GM18507 (cell line): ENCODE measurements at places on chromosomes 2 and 18.

DNA sequence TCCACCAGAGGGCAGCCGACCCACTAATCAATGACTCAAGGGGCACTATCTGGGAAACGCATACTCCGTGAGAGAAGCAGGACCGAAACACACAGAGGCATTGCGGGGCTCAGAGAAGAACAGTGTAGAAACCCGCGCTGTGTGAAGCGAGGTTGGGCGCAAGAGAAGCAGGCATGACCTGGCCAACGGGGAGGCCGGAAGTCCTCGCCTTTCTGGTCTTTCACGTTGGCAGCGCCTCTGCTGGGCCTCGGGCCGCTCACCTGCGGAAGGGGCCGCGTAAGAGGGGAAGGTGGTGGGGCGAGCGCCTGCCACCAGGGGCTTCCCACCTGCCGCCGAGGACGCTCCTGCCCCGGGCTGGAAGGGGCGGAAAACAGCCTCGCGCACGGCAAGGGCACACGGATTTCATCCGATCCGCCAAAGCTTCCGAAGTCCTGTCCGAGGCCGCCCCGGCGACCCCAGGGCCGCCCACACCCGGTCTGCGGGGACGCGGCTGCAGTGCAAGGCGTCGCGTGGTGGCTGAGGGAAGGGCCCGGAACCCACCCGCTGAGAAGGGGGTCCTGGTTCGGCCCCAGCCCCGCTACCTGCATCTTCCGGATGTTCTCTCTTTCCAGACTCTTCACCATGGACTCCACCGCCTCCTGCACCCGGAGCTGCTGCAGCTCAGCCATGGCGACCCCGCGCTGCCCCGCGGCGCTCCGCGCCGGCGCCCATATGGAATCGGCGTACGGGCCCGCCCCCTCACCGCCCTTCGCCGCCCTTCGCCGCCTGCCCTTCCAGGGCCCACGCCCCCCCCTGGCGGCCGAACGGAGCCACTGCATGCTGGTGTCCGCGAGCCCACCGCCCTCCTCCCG lies at the start of gene FAM136A:
FAM136A (minus strand) TSS at position 724 of the 851 bp plus-strand sequence; CDS start at position 668, 56 bp downstream.
- peak; percentile 82 for DNase-seq

GRCh38 chr18:42069036-42069435 lies 114.0 kb downstream of the PIK3C3 start:
- no peak for DNase-seq

- DNase-seq = no peak
These were observed 24.8 kb downstream of the SH3RF3 start for GRCh38 chr2:109153807-109154206.

DNA sequence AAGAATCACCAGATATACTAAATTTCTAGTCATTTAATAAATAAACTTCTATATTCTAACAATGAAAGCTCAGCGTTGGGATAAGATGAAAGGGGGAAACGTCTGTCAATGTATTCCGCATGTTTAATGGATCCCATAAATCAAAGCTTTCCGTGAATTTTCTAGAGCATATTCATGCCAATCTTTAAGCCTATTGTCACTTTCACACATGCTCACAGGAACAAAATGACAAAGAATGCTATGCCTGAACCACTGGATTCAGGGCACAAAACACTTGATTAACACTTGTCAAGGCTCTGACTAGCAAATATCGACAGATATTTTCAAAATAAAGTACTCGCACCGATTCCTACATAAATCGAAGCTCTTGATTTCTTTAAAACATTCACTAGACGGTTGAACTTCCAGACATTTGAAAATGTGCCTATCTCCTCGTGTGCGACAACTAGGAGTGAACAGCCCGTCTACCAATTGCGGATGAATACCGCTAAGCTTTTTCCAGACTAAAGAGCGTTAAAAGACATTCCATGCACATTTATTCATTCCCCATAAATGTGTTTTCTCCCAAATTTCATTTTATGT lies 1.8 kb downstream of the TLK1 start:
- no peak for DNase-seq

DNA sequence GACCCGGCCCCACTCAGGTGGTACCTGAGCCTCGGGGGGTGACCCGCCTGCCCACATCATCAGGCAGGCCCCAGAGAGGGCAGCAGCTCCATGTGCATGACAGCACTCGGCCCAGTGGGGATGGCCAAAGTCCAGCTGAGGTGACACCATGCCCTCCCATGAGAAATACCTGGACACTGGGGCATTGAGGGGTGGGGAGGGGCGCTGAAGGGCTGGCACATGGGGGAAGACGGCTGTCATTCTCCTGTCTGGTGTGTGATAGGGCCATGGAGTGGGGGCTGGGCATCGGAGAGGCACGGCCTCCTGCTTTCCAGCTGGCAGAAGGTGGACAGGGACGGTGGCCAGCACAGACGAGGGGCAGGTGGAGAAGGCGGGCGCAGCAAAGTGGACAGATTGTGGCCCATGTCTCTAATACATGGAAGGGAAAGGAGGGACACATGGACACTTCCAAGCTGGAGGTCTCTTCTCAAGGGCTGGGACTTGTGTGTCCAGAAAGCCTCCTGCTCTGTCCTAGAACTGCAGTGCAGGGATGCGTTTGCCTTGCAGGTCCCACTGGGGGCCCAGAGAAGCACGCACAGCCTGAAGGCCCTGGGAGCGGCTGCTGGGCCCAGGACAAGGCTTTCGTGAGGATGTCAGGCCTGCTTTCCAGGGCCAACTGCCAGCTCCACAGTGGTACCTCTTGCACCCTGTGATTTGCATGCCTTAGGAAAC lies 302.2 kb downstream of the NDUFA10 start:
- no peak for DNase-seq

DNA sequence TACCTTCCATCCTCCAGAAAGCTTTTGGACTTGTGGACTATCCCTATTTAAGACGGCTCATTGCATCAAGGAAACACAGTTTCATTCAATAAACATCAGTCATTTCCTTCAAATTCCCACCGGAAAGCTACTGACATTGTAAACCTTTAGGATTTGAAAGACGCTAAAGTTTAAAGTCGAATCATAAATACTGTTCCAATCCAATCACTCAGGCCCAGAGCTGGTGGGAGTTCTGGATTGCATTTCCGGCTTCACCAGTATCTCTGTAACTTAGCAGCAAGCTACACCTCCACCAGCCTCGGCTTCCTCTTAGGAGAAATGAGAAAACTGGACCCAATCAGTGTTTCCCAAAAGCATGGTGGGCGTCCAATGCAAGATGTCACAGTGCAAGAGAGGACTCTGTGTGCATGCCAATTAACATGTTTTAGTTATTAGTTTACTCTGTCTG lies 1.6 kb downstream of the WDFY1 start:
- DNase-seq = no peak

DNA sequence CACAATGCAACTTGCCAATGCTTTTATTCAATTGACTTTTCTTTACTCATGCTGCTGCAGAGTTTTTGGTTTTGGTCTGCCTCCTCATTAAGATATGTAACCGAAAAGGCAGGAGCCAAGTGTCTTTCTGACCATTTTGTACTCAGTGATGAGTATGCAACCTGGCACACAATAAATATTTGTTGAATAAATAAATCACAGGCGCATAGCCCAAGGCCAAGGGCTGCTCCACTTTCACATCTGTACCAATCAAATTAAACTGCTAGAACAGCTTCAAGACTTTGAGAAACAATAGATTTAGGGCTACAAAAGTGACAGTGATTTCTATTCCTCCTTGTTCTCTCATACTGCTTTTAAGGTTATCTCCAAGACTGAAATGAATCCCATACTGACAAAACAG lies 828.2 kb downstream of the RNF144A start:
- DNase-seq = no peak

DNA sequence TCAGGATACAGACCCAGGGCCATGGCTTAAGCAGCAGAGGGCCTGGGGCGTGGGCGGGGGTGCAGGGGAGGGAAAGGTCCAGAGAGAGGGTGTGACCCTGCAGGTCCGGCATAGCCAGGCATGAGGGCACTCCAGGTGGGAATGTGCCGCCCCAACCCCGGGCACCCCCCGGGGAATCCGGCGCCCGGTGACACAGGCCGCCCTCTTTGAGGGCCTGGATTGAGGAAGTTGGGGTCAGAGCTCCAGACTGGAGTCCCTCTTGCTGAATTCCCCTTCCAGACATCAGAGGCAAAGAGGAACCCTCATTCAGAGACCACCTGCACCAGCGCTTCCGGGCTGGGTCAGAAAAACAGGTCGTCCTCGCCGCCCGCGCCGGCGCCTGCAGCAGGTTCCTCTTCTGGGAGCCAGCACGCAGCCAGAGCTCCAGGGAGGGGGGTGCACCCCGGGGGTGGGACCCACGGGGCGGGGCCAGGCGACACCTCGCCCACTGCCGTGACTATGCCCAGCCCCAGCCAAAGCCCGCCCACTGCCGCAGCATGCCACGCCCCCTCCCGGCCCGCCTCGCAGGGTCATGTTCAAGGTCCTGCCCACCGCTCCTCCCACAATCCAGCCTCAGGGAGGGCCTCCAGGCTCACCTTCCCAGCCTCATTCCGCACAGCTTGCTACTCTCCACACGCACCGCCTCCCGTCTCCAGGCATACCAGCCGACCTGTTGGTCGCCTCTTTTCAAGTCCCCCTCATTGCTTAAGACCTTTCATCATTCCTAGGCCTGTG lies 98.3 kb upstream of the ID2 start:
- peak; percentile 92 for DNase-seq

- no peak for DNase-seq
These were observed 73.0 kb upstream of the RAB12 start for GRCh38 chr18:8536231-8536630.

DNA sequence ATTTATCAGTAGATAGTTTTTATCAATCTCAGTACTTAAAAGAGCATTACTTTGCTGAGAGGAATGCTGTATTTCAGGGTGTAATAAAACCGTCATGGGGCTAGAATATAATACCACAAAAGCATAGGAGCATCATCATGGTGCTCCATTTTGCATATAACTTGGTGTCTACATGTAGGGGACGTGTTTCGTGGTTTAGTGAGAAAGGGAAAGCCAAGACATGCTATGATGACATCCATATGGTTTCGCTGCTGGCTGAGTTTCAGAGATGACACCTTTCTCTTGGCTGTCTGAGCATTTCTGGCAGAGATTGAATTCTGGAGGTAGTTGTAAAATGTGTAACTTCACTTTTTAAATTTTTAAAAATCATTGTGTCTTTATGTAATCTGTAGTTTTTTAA lies 32.4 kb downstream of the WDR43 start:
- DNase-seq = no peak
